ENCODE measurements at places on chromosomes 1 and 21. TPM values are rescaled to one million over a fixed set of nuclear protein-coding genes. Genes with fewer than 3 reads are reported as not detected.

DNA sequence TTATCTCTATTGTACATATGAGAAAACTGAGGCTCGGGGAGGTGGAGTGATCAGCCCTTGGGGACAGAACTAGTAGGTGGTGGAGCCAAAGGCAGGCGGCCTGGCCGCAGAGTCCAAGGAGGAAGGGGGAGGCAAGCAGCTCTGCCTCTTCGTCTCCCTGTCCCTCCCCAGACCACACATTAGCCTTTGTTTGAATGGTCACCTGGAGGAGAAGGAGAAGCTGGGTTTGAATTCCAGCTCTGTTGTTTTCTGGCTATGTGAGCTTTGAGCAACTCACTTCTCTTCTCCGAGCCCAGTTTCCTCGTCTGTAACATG lies 21.4 kb upstream of the LAPTM5 start:
- DNase-seq: no peak

DNA sequence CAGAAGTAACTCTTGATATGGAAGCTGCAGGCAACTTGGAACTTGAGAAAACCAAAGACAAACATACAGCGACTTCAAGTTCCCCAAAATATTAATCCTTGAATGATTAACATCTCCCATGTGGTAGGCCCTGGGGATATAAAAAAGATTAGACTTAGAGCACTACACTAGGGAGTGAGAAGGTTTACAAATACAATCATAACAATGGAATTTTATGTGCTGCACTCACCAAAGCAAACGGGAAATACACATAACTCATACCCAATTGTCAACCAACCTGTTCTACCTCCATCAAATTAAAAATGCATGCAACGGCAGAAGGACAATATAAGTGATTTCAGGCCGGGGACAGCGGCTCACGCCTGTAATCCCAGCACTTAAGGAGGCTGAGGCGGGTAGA lies 3.7 kb downstream of the SMYD3 start:
- DNase-seq: peak; percentile 92

- peak; percentile 71 for DNase-seq
These were observed 7.9 kb downstream of the TNFSF18 start for GRCh38 chr1:173042806-173043205.

- DNase-seq: peak; percentile 27
These were observed 9.0 kb upstream of the CSF1 start for GRCh38 chr1:109901524-109902145.

The AKNAD1 gene
- 2.1 TPM for total RNA-seq

DNA sequence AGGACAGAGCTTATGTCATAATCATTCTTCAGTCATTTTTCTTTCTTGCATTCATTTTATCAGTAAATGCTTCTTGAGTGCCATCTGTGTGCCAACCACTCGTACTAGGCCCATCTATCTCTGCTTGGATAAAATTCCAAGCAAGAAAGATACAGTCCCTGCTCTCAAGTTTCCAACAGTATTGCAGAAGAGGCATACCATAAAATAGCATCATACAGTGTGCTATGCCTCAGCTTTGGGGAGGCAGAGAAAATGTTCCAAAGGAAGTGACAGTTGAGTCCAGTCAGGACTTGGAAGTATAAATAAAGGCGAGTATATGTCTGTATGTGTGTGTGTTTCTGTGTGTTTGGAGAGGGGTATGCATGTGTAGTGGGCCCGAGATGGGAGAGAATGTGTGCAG lies 113.4 kb upstream of the HOOK1 start:
- DNase-seq: no peak

The FCAMR gene
- not detected for total RNA-seq

The TCHHL1 gene
- not detected for total RNA-seq
